ENCODE measurements at places on chromosomes 6 and 20.

GRCh38 chr20:49308875-49309274 is 31.0 kb upstream of the ZNFX1 start:
- no peak for DNase-seq

DNA sequence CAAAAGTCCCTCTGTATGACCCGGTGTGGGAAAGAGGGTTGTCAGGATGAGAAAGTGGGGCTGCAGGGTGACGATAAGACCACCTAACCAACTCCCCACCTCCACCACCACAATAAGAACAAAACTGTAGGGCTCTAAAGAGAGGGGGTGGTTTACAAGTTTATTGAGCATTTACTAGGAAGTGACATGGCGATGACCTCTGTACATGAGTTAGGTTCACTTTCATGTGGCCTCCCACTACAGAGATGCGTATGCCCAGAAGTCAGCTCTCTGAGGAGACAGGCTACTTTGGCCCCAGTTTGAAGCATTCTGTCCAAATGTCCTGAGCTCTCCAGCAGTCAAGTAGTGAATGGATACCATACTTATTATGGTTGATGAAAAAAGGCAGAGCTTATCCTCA is 28.7 kb upstream of the PI16 start:
- no peak for DNase-seq

DNA sequence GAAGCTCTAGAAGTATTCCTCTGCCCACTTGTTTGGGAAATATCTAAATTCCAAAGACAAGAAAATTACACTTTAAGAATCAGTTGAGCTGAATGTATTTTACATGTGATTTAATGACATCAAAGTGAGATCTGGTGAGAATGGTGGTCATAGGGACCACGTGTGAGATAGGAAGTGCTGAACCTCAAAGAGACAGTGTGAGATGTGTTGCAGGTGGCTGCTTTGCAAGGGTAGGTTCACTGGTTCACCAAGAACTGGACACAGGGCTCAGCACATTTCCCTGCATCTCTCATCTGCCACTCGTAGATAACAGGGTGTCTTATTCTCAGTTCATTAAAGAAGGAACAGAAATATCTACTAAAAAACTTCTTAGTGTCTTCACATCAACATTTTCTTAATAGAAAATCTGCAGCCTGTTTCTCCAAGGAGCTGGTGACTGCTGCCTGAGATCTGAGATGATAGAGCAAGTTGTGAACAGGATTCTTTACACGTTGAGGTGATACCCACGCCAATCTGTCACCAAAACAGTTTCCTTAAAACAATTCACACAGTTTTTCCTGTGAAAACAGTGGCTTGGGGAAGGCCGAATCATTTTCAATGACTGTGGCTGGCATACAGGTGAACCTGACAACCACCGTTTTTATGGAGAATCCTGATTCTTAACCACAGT is 7.2 kb downstream of the CCR6 start:
- no peak for DNase-seq

DNA sequence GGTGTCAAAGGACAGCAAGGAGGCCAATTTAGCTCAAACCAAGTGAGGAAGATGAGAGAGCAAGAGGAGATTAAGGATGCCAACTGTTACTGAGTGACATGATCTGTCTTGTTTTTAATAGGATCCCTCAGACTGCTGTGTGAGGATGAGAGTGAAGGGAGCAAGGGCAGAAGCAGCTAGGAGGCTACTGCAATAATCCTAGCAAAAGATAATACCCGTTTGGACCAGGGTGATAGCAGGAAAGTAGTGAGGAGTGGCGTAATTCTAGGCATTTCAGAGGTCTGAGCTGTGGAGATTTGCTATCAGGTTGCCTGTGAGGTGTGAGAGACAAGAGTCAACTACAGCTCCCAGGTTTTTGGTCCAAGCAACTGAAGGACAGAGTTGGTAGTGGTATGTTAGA is 14.7 kb downstream of the UBE2V1 start:
- no peak for DNase-seq

GRCh38 chr6:169407325-169407724 is 153.7 kb upstream of the THBS2 start:
- DNase-seq, result no peak

DNA sequence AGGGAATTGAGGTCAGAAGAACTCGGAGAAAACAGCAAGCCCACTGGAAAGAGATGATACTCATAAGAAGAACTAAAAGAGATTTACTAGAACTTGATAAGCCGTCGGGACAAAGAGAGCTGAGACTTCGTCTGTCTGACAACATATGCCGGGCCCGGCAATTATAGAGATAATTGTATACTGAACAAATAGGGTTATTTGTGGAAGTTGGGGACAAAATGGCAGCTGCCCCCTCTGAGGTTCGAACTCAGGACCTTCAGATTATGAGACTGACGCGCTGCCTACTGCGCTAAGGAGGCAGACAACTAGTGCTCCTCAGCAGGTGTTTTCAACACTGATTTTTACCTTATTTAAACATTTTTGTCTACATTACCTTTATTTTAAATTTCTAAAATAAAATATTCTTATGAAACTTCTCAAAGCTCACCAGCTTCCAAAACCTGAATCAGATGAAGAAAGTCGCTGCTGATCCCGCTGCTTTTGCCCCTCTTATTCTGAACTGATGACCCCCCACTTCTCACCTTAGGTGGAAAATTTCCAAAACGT is 29.3 kb upstream of the TRIM27 start:
- no peak for DNase-seq

- DNase-seq, result no peak
Observed at GRCh38 chr6:73798592-73798991, 102.6 kb downstream of the CD109 start.

- no peak for DNase-seq
Observed at GRCh38 chr6:137673603-137674002, 179.4 kb upstream of the OLIG3 start.

All from AML-193 (cell line).